ENCODE measurements at places on chromosomes 7 and 10.

DNA sequence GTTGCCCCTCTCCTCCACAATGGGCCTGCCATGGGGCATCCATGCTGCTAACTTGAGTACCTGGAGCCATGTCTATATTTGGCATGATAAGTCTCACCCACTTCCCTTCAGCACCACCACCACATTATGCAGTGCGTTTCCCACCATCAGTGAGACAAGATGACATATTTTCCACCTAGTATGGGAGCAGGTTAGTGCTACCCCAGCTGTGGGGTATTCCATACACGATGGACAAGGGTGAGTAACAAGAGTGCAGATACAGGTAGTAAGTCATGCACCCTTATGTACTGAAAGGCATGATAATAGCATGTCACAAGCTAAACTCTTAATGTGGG lies 21.2 kb upstream of the OR2AE1 start:
- no peak for DNase-seq

GRCh38 chr7:16841681-16842080 lies 36.9 kb upstream of the AGR2 start:
- DNase-seq = no peak

GRCh38 chr10:68957284-68957615 lies 1.3 kb downstream of the DDX21 start:
- DNase-seq = no peak

DNA sequence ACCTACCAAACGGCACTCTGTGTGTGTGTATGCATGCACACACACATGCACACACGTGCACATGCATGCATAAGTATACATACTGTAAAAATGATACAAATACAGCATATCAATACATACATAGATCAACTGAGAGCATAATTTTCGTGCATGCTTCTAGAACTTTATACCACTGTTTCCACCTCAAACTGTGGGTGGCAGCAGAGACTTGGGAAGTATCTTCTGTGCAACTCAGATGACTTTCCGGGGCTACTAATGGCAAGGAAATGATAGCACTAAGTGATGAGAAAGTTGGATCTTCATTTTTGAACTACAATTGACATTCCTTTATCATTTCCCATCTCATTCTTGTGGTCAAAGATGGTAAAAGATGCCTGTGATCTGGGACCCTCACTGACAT lies 570.7 kb downstream of the REEP3 start:
- DNase-seq = no peak

GRCh38 chr10:23869548-23869947 lies 339.4 kb upstream of the KIAA1217 start:
- DNase-seq = no peak

- no peak for DNase-seq
These were observed 52.0 kb downstream of the C10orf90 start for GRCh38 chr10:126618466-126618865.

- DNase-seq = no peak
These were observed 110.0 kb downstream of the SPAG6 start for GRCh38 chr10:22455068-22455857.

GRCh38 chr10:122955892-122956291 lies 1.9 kb upstream of the C10orf88 start:
- DNase-seq = no peak

GRCh38 chr7:27994639-27995038 lies 186.0 kb downstream of the JAZF1 start:
- no peak for DNase-seq
